ENCODE measurements at places on chromosomes 1 and 21.

- no peak for DNase-seq
Observed at GRCh38 chr1:231866392-231867331, 240.1 kb downstream of the DISC1 start.

DNA sequence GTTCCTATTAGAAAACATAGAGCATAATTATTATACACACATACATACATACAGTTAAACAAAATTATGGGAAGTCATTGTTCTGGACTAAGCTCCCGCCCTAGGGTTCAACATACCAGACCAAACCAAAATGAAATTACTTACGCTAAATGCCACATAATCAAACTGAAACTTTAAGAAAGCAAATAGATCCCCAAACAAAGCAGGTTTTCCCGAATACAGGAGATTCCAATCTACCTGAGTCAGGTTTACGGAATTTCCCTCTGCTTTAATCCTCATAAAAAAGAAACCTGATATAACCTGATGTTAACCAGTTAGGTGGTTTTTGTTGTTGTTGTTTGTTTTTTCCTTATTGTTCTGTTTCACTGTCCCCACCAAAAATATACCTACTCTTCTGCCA lies 1886.9 kb downstream of the NCAM2 start:
- DNase-seq = no peak

- no peak for DNase-seq
Observed at GRCh38 chr1:5944154-5944842, 47.9 kb downstream of the NPHP4 start.

GRCh38 chr1:38326135-38326534 lies 279.5 kb upstream of the POU3F1 start:
- no peak for DNase-seq

DNA sequence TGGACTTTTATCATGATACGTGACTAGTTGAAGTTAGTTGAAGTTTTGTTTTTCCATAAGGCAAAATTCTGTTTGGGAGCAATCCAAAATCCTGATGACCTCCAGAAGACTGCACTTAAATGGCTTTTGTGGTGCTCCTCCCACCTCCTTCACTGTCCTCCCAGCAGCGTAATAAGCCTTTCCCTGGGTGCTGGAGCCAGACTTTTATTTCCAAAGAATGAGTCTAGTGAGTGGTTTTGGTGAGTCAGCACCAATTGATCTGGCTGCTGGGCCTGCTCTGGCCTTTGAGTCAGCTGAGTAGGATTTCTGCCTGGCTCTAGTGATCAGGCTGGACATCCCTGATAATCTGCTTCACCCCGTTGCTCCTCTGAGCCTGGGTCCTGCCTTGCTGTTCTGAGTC lies 21.7 kb upstream of the KCND3 start:
- no peak for DNase-seq

- DNase-seq = no peak
Observed at GRCh38 chr21:34128674-34129038, 55.3 kb downstream of the MRPS6 start.

DNA sequence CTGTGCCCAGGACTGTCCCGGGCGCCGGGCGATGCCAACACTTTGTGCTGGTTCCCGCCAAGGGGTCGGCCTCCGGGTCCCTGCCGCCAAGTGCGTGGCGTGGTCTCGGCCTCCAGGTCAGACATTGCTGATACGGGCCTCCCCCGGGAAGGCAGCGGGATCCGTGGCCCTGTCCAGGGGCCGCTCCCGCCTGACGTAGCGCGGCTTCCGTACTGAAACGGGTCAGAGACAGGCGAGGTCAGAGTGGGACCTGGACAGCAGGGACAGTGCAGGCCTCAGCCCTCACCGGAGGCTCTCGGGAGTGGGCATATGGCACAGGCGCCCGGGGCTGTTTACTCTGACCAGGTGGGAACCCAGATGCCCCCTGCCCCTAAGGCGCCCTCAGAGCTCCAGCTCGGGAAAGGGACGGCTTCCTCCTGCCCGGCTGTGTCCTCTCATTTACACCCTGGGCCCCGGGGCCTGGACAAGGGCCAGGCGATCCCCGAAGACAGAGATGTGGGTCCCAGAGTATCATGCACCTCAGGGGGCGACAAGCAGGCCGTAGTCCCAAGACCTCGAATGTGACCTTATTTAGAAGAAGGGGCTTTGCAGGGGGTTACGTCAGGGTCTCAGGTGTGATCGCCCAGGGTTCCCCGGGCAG lies 8.8 kb upstream of the RNF223 start:
- no peak for DNase-seq

Measured in NCI-H2081 treated with DMSO at 0.1 percent for 48 hours (cell line).